ENCODE measurements at places on chromosomes 2 and 18. TPM values are rescaled to one million over a fixed set of nuclear protein-coding genes. Genes with fewer than 3 reads are reported as not detected.

GRCh38 chr2:30208453-30208852, 22.9 kb upstream of the LBH start:
- DNase-seq, result peak; percentile 32

- no peak for DNase-seq
Measured at GRCh38 chr2:9407363-9407811, 15.9 kb downstream of the ITGB1BP1 start.

GRCh38 chr2:160715428-160715827, 221.8 kb upstream of the RBMS1 start:
- DNase-seq, result no peak

DNA sequence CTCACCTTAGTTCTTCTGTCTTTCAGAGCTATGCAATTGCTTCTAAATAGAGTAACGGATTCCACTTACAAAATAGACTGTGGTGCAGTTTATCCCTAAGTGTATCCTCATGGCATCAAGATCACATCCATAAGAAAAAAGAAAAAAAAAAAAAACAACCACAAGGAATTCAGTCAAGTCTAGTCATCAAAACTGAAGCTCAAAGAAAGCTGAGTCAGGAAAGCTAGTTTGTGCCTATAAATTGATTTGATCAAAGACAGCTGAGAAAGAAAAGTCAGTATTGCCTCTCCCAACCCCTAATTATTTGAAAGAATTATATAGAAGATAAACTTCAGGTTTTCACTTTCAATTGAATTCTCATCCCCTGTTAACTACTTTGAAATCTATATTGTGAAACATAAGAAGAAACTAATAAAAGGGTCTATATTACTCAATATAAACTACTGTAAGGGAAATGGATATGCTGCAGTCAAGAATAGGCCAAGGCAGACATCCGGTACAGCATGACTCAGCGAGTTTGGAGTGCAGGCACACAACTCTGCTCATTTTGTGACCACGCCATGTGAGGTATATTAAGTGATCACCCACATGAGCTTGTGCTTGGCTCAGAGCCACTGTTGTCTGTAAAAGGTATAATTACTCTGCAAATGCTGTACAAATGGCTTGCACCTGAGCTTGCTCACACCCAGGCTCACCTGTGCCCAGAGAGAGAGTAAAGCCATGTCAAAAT, 568.1 kb upstream of the CRIM1 start:
- DNase-seq, result no peak

Gene RAB31
- total RNA-seq, result 0.82 TPM

Gene DCC
- total RNA-seq, result not detected

Gene EML6
- 0.96 TPM for total RNA-seq

Gene ACKR3
- total RNA-seq, result 0.83 TPM

Measured in activated T-cell treated with anti-CD3 and anti-CD28 coated beads, Interleukin-2, amount 50 U/mL, for 72 hours (primary cell).